ENCODE measurements at places on chromosomes 2 and 18.

GRCh38 chr2:96550787-96551604, 14.4 kb downstream of the ARID5A start:
- DNase-seq = no peak

- DNase-seq = no peak
Measured at GRCh38 chr2:79622508-79622907, 109.7 kb downstream of the CTNNA2 start.

DNA sequence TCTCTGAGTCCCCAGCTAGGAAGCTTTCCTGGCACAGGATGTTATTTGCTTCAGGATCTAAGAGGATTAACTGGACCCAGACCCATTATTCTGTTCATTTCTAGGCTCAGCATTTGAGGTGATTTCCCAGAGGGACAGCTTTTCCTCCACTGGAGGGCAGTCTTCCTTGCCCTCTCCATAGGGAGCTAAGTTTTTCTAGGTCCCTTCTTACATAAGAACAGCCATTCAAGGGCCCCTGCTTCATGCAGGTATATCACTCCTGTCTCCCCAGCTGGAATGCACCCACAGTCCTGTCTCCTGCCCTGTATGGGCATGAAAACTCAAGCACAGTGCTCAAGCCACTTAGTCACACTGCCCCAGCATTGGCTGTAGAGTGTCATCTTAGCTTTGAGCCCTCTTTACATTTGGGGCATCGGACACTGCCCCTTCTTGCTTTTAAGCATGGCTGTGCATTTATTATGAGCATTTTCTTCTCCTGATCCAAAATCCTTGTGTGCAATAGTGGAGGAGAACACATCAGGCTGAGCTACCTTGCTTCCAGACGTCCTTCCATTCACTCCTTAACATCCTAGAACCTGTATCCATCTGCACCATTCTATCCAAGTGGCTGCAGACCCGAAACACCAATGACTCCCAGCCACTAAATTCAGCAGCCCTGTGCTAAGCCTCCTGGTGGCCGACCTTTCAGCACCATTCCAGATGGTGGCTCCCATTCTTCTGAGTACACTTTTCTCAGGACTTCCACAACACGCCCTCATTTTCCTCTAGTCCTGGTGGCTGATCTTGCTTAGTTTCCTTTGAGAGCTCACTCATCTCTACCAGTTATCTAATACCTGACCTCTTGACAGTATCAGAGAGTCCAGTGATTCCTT, 80.0 kb downstream of the COPS8 start:
- no peak for DNase-seq

DNA sequence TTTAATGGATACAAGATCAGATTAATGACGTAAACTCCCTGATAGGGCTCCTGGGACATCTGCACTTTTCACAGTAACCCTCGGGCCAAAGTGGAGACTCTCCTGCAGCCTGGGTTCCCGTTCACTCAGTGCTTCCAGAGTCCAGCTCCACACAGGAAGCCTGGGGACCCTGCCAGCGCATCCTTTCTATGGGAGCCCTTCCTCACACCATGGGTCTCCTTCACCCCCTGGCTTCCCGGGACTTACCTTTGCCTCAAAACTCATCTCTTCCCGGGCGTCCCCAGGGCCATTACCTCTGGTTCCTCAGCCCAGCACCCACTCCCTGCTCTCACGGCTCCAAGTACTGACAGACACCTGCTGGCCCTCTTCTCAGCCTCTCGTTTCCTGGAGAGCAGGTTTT, 40.7 kb upstream of the KLF11 start:
- no peak for DNase-seq

GRCh38 chr2:46025081-46025480, 272.1 kb upstream of the EPAS1 start:
- no peak for DNase-seq

DNA sequence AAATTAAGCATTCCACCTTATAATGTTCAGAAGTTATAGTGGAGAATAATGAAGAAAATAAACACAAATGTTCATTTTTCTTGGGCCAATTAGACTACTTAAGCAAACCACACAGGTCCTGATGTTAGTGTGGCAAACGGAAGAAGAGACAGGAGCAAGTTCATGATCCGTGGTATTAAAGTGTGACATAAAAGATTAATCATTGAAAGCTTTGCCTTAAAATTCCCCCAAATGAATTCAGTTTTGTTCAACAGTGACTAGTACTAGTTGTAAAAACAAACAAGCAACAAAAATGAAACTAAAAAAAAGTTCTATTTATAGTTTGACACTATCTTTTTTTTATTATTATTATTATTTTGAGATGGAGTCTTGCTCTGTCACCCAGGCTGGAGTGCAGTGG, 73.7 kb downstream of the RFTN2 start:
- no peak for DNase-seq

All from AG09309 (cell line).